ENCODE measurements at places on chromosomes 13 and 19.
A peak's percentile ranks its signal among the peaks of the same experiment; 100 is the strongest.

DNA sequence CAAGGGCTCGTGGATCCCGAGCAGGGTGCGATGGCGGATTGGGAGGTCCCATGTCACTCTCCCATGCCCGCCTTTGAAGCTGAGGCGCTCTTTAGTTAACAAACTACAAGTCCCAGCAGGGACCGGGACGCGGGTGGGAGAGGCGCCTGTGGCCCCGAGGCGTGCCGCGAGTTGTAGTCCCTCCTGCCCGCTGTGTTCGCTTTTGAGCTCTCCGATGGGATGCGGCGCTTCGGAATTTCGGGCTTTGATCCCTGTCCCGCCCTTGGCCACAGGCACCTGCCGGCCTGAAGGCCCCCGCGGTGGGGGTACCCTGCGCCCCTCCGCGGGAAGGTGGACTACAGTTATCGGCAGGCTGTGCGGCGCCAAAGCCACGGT lies 11.0 kb downstream of the CYTH2 start:
- no peak for DNase-seq

DNA sequence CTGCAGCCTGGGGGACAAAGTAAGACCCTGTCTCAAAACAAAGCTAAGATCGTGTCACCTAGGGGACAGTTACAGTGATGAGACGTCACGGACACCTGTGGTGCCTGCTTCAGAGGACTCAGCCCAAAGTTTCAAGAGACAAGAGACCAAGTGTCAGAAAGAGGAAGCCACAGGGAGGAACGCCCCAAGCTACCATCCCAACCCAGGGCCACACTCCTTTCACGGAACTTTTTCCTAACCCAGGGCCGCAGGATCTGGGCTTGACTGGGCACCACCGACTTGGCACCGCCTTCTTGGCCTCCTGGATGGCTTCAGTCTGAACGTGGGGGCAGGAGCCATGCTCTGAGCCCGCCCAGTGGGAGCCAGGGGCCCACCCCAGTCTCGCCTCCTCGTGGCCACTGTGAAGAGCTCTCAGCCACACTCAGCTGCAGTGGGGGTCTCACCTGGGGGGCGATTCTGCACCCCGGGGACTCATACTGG lies 8.5 kb downstream of the MOB3A start:
- DNase-seq = no peak

DNA sequence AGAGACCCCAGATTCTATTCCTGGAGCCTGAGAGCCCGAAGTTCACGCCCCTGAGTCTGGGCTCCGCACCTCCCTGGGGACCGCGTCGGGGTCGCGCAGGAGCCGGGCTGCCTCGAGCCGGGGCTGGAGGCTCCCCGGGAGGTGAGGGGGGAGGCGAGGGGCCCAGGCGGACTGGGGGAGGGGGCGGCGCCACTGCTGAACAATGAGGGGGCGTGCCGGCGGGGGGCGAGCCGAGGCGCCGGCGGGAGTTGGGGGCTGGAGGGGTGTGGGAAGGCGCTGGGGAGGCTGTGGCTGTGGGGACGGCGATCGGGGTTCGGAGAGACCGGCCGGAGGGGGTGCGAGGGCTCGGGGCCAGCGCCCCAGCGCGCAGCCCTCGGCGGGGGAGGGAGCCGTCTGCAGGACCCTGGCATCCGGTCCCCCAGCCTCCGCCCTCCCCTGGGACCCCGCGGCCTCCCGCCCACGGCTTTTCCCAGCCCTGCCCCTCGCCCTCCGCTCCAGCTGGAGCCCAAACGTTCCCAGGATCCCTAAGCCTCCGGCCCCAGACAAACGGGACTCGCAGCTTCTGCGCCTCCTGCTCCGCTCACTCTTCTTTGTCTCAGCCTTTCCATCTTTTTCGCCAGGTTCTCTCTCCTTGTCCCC lies 922 bp downstream of the PLEKHG2 start:
- DNase-seq = no peak

- DNase-seq = no peak
Measured at GRCh38 chr19:10637894-10638293, 12.5 kb downstream of the SLC44A2 start.

- no peak for DNase-seq
Measured at GRCh38 chr19:38978326-38978689, 2.8 kb upstream of the FBXO17 start.

DNA sequence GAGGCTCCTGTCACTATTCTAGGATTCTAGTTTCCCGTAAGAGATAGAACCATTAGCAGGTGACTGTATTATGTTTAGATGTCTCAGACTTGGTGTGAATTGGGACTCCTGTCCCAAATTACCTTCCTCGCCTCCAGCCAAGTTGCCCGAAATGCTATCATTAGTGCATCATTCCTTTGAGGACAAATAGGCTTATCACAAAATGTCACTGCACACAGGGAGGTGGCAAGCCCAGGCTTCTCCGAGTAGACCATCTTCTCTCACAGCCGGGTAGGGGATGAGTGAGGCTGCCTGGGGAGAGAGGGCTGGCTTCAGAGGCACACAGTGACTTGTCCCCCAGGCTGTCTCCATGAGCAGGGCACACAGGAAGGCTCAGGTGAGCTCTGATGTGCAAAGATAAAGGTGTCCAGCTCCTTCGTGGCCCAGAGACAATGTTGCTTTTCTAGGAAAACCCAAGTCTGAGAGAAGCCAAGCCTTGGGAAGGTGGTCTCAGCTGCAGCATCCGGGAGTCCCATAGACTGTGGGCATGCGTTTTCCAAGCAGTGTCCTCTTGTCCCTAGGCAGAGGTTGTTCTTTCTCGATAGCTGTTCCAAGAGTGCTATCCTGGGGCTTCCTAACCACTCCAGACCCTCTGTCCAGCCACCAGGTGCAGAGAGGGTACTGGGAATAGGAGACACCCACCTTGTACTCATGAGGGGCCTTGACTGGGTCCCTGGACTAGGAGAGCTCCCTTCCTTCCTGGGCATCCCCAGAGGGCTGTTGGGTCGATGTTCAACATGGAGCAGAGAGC lies 163.1 kb upstream of the TSHZ3 start:
- DNase-seq = no peak

- DNase-seq = no peak
Measured at GRCh38 chr13:88189728-88190127, 518.6 kb downstream of the SLITRK5 start.

- peak; percentile 88 for DNase-seq
Measured at GRCh38 chr19:47176627-47177090, 46.0 kb downstream of the SAE1 start.

- no peak for DNase-seq
Measured at GRCh38 chr19:27905074-27905473, 1307.9 kb downstream of the UQCRFS1 start.

DNA sequence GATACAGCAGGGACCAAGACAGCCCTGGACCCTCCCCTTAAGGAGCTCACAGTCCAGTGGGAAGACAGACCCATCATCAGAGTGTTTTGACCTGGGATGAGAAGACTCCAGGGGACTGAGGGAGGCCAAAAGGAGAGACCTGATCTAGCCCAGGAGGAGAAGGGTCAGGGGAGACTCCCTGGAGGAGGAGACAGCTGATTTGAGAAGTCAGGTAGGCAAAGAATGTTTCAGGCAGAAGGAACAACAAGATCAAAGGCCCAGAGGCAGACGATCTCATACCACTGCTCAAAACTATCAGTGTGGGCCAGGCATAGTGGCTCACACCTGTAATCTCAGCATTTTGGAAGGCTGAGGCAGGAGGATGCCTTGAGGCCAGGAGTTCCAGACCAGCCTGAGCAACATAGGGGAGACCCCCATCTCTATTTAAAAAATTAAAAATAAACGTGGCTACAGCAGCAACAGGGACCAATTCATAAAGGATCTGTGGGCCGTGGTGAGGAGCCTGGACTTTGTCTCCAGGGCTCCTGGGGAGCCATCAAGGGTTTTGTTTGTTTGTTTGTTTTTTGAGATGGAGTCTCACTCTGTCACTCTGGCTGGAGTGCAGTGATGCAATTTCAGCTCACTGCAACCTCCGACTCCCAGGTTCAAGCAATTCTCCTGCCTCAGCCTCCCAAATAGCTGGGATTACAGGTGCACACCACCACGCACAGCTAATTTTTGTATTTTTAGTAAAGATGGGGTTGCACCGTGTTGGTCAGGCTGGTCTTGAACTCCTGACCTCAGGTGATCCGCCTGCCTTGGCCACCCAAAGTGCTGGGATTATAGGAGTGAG lies 2.2 kb upstream of the COX6B1 start:
- DNase-seq = no peak

DNA sequence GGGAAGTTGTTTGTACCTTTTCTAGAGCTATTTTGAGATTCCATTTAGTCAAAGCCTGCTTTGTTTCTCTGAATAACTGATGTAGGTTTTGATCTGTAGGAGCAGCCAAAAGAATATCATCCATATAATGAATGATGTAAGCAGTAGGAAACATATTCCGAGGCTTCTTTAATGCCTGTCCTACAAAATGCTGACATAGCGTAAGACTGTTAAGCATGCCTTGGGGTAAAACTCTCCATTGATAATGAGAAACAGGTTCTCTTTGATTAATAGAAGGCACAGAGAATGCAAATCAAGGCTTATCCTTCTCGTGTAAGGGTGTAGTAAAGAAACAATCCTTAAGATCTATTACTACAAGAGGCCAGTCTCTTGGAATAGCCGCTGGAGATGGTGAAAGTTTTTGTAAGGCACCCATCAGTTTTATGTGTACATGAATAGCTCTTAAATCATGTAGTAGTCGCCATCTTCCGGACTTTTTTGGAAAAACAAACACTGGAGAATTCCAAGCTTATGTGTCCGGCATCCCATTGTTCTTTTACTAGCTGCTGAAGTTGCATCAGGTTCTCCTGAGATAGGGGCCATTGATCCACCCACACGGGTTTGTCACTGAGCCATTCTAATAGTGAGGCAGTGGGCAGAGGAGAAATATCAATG lies 13.5 kb downstream of the FPR3 start:
- no peak for DNase-seq

DNA sequence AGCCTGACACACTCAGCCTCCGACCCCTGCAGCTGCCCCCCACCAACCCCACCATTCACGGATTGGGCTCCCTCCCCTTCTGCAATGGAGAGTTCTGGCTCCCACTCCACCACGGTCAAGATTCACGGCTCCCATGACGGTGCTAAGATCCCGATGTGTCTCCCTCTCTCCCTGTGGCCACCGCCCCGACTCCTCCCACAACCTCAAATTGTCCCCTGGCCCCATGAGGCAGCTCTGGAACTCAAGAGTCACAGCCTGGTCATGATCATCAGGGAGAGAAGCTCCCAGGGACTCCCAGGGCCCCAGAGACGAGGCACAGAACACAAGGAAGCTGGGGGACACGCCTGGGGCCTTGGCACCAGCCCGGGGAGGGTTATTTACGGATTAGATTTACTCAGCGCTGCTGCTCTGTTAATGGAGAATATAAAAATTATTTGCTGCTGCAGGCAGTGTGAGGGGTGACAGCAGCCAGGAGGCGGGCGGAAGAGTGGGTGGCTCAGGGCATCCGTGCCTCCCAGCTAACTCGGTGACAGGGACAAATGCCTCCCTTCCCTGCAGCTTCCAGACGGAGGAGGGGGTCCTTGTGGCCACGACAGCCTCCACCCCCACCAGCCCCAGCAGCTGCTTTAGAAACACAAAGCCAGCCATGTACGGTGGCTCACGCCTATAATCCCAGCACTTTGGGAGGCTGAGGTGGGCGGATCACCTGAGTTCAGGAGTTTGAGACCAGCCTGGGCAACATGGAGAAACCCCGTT lies 184.2 kb downstream of the PTPRS start:
- DNase-seq = no peak

GRCh38 chr13:111943229-111943795 lies 123.6 kb upstream of the SOX1 start:
- DNase-seq = no peak

GRCh38 chr13:75180805-75181455 lies 301.0 kb downstream of the TBC1D4 start:
- DNase-seq = no peak

GRCh38 chr19:5001615-5002014 lies 32.7 kb downstream of the KDM4B start:
- DNase-seq = peak; percentile 54

GRCh38 chr19:28948026-28948425 lies 264.9 kb downstream of the UQCRFS1 start:
- DNase-seq = no peak

- no peak for DNase-seq
Measured at GRCh38 chr13:22014469-22014868, 343.6 kb downstream of the FGF9 start.

DNA sequence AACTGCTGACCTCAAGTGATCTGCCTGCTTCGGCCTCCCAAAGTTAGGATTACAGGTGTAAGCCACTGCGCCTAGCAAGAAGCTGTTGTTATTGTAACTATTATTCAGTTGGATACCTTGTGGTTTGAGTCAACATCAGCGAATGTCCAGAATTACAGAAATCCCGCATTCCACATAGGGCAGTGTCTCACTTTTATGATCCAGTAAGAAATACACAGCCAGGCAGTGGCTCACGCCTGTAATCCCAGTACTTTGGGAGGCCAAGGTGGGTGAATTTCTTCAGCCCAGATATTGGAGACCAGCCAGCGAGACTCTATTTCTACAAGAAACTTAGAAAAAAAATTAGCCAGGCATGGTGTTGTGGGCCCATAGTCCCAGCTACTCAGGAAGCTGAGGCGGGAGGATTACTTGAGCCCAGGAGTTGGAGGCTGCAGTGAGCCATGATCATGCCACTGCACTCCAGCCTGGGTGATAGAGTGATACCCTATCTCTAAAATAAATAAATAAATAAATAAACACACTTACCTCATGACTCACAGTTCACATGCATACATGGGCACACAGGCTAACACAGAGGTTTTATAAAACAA lies 43.8 kb downstream of the SPTBN4 start:
- no peak for DNase-seq

GRCh38 chr13:112934078-112934477 lies 34.9 kb upstream of the MCF2L start:
- DNase-seq = no peak

- no peak for DNase-seq
Measured at GRCh38 chr13:104098421-104098820, 1032.2 kb upstream of the SLC10A2 start.

DNA sequence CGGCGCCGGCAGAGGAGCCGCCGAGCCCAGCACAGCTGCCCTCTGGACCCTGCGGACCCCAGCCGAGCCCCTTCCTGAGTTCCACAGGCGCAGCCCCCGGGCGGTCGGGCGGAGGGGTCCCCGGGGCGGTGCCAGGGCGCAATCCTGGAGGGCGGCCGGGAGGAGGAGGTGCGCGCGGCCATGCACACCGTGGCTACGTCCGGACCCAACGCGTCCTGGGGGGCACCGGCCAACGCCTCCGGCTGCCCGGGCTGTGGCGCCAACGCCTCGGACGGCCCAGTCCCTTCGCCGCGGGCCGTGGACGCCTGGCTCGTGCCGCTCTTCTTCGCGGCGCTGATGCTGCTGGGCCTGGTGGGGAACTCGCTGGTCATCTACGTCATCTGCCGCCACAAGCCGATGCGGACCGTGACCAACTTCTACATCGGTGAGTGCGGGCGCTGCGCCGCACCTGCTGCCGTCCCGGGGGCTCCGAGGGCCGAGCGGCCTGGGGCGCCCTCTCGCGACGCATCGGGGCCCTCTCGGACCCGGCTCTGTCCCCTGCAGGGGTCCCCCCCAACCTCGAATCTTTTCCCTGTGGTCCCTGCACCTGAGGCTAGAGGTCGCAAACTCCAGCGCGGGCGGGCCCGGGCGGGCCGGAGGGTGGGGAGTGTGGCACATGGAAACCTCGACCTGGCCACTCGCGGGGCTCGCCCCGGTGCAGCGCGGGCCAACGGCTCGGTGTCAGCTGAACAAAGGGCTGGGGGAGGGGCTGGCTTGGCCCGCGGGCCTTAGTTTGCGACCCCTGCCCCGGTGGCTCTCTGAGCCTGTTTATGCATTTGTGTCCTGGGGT lies at the start of gene KISS1R:
Gene KISS1R (plus strand): TSS at position 11 of the 829 bp plus-strand sequence. CDS start 170 bp downstream, at position 181.
- DNase-seq = no peak

All from brain pericyte (primary cell).